ENCODE measurements at places on chromosomes 3 and 15. TPM values are rescaled to one million over a fixed set of nuclear protein-coding genes. Genes with fewer than 3 reads are reported as not detected.

The RTP3 gene
- total RNA-seq: not detected

GRCh38 chr3:124964387-124964786, 29.8 kb upstream of the MUC13 start:
- no peaks in the 10 kb centered on the region for H3K36me3 ChIP-seq
- H3K4me1 ChIP-seq: no peaks in the 10 kb centered on the region
- no peak for DNase-seq

- no peak overlapping the region for H3K27ac ChIP-seq
- no peaks in the 10 kb centered on the region for H3K27me3 ChIP-seq
- no peak overlapping the region for H3K4me3 ChIP-seq
- no peak for DNase-seq
- no peaks in the 10 kb centered on the region for H3K4me1 ChIP-seq
Observed at GRCh38 chr3:156445117-156446090, 109.5 kb downstream of the SSR3 start.

The SERPINI2 gene
- total RNA-seq: not detected

The PTH1R gene
- total RNA-seq: 286 TPM

The NTRK3 gene
- total RNA-seq: 25.5 TPM

The B3GALNT1 gene
- 25.7 TPM for total RNA-seq

Measured in kidney (tissue), 22 donors.